ENCODE measurements at places on chromosomes 1 and 21.

- peak; percentile 46 for DNase-seq
Measured at GRCh38 chr1:161827786-161828185, 61.7 kb downstream of the ATF6 start.

- DNase-seq = no peak
Measured at GRCh38 chr1:159799446-159799985, 2.6 kb upstream of the FCRL6 start.

DNA sequence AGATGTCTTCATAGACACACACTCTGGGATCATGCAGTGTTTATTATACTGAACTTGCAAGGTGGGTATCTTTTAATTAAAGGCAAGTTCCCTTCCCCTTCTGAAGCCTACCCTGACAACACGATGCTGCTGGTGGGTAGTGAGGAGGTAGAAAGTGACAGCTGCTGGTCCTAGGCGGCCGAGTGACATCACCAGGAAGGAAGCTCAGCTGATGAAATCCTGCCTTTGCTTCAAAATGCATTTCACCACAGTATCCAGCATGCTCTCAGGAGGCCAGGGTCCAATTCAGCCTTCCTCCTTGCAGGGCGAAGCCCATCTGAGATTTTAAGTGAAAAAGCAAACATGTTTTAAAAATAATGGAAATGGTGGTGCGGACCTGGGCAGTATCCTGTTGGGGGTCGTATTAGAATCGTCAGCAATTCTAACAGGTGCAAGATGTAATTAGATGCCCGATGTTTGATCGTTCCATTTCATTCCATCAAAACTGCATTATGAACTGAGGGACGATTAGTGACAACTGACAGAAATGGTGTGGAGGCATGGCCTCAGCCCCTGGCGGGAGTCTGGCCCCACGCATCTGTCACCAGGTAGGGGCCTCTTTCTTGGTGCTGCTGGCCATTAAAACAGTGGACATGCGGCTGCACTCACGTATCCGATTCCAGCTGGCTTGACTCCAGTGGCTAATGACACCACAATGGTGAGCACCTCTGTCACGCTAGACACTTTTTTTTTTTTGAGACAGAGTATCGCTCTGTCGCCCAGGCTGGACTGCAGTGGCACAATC is 324.8 kb upstream of the C1orf174 start:
- no peak for DNase-seq

GRCh38 chr1:220315070-220315839 is 43.0 kb upstream of the RAB3GAP2 start:
- no peak for DNase-seq

DNA sequence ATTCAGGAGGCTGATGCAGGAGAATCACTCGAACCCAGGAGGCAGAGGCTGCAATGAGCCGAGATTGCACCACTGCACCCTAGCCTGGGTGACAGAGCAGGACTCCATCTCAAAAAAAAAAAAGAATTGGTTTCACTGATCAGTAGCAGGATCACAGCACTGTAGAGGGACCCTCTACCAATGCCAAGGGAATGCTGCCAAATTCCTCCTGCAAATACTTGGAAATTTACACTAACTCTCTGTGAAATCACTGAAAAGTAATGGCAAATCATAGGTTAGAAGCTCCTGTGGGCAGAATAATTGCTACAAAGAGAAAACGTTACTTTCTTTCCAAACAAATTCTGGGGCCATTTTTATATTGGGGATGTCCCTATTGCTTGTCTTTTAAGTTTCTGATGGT is 6.7 kb upstream of the GPR25 start:
- DNase-seq = no peak

- peak; percentile 15 for DNase-seq
Measured at GRCh38 chr1:26067432-26067911, at the start of gene TRIM63. TRIM63 (minus strand) TSS chr1:26067630; CDS start chr1:26067494, 136 bp downstream.

DNA sequence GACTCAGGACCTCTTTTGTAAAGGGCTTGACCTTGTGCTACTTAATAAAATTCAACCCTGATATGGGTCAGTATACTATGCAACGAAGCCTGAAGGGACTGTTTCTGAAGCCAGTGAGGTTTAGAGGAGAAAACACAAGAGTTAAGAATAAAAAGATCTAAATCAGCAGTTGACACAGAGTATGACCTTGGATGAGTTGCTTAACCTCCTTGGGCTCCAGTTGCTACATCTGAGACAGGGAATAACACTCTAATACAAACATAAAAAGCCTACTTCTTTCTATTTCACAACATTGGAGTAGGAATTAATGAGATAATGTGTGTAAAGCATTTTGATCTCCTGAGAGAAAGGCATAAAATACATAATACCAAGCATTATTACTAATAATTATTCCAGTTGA is 882.4 kb upstream of the ADGRL2 start:
- DNase-seq = no peak

- DNase-seq = no peak
Measured at GRCh38 chr1:213330281-213330680, 279.2 kb downstream of the RPS6KC1 start.

DNA sequence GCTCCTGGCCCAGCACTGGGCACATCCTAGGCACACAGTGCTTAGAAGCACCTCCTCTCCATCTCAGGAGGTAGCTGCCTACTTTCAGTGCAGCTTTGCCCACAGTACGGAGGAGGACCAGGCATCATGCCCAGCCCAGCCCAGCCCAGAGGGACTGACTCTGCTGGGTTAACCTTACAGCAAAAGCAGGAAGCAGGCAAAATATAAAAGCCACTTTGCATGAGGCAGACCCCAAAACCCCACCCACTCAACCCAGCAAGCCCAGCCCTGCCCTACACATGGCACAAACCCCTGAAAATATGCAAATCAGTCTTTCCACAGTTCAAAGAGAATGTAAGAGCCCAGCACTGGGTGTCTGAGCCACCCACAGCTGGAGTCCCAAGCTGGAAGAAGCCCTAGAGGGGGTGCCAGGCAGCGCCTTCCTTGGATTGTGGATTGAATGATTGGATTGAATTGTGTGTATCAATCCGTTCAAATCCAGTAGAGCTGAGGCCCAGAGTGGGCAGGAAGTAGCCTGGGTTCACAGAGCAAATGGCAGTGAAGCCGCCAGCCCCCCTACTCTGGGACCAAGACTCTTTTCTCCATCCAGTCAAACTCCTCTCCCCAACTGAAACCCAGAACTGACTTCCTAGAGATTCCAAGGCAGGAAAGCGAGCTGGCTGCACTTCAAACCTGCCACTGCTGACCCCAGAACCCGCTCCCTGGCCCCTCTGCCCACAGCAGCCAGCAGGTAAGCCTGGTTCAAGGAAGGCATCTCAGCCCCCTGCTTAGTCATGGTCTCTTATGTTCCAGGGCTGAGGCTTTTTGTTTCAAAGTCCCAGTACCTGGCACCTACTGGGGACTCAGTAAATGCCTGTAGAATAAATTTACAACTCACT is 117.7 kb downstream of the LACTBL1 start:
- DNase-seq = no peak

DNA sequence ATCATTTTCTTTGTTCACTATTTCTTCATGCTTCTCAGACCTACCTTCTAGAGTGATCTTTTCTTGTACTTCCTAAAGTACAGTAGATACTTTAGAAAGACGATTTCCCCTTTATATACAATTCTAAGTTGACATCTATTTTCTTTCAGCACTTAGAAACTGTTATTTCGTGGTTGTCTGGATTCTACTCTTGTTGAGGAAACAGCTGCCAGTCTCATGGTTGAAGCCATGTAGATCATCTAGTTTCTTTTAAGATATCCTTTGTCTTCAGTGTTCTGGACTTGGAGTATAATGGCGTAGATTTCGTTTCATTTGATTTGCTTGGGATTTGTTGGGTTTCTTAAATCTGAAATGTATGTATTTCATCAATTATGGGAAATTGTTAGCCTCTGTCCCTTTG is 67.6 kb downstream of the PKN2 start:
- no peak for DNase-seq

GRCh38 chr1:58363585-58363984 is 182.9 kb downstream of the OMA1 start:
- no peak for DNase-seq

DNA sequence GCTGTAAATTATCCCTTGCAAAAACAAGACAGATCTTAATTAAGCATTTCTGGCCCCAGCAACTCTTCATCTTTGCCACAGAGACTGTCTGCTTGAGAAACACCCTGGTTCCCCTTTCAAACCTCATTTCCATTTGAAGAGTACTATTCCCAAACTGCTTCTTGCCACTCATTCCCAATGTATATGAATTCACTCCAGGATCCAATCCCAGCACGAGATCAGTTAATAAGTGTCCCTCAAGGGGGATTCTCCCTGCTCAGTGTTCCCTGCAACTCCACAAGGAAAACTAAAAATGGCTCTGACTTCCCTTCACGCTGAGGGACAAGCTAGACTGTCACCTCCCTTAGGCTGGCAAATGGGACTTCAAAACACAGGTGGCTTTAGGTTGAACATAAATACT is 173.2 kb downstream of the SIPA1L2 start:
- no peak for DNase-seq

DNA sequence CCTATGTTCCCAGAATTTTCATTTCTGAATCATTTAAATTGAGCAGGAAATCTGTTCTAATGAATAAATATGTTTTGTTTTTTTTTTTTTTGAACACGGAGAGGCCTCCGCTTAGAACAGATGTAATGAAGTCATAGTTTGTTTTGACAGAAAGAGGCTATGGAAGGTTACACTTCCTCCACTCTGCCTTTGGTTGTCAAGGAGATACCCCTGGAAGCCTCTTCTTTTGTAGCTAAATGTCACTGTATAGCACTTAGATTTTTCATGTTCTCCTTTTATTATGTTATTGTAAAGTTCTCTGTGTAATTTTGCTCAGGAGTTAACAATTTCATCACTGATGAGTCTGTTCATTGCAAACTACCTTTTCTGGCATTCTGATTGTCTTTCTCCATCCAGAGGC is 22.7 kb upstream of the GNG12 start:
- no peak for DNase-seq

DNA sequence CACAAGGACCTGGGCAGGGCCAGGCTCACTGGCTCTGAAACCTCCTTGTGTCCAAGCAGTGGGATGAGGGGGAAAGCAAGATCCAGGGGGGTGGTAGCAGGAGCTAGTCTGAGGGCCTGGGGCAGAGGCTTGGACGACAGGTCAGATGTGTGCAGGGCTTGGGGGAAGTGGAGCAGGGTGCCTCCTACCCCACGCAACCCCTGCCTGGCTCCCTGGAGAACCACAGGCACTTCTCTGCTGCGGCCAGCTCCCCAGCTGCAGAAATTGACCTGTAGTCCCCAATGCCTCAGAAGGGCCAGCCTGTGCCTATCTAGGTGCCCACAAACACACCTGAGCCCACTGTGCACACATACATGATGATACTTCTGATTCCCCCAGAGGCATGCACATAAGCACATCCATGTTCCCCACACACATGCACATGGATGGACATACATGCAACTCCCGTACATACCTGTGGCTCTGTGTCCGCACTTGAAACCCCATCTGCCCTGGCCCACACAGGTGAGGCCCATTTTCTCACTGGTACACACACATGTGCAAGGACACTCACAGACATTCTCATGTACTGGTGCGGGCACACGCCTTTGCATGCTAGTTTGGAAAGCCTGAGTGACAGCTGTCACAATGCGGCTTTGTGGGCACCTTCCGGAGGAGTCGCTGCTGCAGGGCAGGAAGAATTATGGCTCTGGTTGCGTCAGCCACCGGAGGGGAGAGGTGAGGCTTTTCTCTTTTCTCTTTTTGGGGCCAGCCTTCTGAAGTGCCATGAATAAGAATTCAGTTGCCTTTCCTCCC is 247.2 kb upstream of the CSF3R start:
- no peak for DNase-seq

DNA sequence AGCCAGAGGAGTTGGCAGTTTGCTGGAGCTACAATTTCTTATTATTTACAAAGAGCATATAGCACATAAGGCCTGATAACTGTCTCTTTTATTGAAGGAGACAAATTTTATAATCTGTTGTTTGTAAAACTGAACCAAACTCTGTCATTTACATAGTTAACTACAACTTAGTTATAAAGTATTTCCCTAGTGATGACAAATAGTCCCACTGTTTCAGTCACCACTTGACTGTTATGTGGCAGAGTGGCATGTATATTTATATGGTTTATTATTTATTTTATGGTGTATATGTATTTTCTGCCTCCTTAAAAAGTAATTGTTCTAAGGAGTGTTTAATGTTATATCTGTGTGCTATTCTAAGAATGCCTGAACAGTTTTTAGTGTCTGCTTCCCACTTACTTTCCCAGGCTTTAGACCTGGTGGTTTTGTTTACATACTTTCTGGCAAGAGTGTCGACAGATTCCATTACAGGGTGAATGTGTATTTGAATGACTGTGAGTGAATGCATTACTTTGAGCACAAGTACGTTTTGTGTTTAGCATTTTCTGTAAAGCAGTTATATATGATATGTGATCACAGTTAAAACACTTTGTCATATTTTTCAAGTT is 10.0 kb downstream of the TSEN15 start:
- DNase-seq = peak; percentile 74

- peak; percentile 26 for DNase-seq
Measured at GRCh38 chr1:244010191-244010590, 40.9 kb upstream of the ZBTB18 start.

- no peak for DNase-seq
Measured at GRCh38 chr21:45537746-45538291, 4.4 kb downstream of the SLC19A1 start.

DNA sequence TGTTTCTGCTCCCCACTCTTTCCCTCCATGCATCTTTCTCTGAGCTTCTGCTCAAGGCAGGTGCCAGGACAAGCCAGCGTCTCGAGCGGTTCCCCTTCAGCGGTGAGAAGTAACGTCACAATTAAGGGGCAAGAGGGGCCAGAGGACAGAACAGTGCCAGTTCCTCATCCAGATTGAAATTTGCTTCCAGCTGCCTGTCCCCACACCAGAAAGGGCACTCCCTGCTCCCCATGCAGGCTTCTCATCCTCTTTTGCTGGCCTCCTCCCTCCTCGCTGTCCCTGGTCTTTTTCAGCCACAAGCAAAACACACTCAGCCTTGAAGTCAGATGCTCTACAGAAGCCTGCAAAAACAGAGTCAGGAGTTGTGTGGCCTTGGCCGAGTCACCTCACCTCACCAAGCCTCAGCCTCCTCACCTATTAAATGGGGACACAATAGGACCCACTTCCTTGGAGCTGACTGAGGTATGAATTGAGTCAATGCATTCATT is 35.0 kb upstream of the ECE1 start:
- no peak for DNase-seq

GRCh38 chr1:89322402-89322801 is 41.5 kb upstream of the GBP6 start:
- DNase-seq = no peak
